Umbilical cord (tissue), 2 donors: ENCODE measurements at places on chromosomes 7 and 10. TPM values are rescaled to one million over a fixed set of nuclear protein-coding genes. Genes with fewer than 3 reads are reported as not detected.
A peak's percentile ranks its signal among the peaks of the same experiment; 100 is the strongest.

- no peak for DNase-seq
Measured at GRCh38 chr10:62025901-62026879, 124.7 kb downstream of the ARID5B start.

DNA sequence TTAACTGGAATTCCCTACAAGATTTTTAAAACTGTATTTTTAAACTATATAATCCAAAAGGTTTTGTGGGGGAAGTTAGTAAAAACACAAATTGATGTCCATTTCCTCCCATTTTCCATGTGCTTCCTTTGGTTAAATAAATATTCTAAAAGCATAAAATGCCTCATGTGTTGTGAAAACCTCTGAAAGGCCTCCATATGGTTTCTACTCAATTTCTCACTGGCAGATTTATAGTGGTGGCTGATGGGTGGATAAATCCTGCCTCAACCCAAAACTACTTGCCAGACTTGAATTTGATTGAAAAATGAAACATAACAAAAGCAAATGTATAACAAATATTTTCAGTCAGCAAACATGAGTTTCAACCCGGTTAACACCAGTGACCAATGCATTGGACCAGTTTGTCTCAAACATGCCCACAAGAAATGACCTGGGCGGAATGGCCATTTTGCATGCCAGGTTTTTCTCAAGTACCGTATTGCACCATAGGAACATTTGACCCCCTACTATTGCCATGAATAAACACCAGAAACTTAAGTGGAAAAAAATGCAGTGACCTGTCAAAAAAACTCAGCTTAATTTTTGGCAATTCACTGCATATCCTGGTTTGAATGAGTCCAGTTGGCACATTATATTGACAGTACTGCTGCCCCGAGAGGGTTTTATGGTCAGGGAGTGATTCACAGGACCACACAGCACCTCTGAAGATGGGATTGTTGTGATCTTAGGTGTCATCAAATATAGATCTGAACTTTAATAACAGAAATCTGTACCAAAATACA lies 454.6 kb upstream of the ANKRD30A start:
- peak; percentile 20 for DNase-seq

C10orf53 gene
- 1.2 TPM for total RNA-seq

DNA sequence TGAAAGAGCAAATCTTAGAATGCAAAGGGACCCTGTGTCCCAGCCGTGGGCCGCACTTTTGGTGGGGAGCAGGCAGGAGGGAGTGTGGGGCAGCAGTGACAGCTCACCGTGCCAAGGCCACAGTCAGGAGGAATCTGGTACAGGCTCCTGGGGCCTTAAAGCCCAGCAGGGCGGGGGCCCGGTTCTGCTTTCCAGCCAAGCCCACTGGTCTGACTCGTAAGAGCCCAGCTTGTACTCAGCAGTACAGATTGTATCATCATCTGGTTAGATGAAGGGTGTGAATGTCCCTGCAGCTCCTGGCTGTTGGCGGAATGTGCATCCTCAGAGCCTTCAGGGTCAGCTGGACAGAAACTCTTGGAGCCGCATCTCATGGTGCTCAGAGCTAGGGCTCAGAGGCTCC lies 30.5 kb upstream of the TRIM8 start:
- no peak for DNase-seq
